ENCODE measurements at places on chromosomes 3 and 15.

DNA sequence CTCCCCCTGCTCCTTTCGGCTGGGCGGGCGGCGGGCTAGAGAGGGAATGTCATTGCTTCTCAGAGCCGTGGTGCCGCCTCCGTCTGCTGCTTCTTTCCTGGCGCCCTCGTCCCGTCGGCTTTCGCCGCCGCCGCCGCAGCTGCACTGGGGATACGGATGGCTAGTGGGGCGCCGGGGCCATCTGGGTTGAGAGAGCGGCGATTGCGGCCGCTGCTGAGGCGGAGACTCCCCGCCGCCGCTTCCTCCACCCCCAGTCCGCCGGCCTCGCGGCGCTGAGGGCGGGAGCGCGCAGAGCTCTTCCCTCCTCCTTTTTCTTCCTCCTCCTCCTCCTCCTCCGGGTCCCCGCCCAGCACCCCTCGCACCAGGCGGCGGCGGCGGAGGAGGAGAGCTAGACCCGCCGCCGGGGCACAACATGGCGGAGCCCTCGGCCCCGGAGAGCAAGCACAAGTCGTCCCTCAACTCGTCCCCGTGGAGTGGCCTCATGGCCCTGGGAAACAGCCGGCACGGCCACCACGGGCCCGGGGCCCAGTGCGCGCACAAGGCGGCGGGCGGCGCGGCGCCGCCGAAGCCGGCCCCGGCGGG is at the start of gene STT3B:
Gene STT3B, plus strand, starts transcription at position 339 of the 582 bp plus-strand sequence. Its CDS starts 74 bp downstream, at position 413.
- DNase-seq, result no peak

DNA sequence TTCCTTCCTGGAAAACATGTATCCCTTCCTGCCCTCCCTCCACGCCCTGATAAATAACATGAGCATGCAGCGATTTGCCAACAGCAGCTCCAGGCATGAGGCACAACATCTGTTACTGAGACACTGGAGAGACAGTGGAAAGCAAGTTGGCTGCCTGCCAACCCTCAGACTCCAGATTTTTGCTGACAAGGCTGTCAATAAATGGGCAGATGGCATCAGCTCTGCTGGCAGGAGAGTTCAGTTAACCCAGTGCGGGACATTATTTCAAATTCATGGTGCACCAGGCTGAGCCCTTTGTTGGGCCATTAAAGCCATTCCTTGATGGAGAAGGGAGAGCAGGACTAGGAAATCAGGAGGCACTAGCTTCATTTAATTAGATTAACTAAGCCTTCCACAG is 293.3 kb downstream of the MEX3B start:
- DNase-seq, result peak; percentile 84

DNA sequence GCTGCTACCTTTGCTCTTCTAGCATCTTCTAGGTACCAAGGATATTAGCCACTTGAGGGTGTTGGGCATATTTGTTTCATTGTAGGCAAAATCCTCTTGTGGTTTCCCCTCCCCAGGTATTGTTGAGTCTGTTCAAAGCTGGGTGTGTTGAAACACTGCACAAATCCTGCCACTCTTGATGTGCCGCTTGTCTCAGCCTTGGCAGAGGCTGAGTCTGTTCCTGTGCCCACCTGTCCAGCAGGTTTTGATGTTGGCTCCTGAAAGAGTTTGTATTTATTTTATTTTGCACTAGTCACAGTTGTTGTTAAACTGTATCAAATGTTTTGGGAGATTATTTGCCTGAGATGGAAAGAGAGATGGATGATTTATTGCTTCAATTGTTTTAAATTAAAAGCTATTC is 136.2 kb downstream of the USP13 start:
- no peak for DNase-seq

DNA sequence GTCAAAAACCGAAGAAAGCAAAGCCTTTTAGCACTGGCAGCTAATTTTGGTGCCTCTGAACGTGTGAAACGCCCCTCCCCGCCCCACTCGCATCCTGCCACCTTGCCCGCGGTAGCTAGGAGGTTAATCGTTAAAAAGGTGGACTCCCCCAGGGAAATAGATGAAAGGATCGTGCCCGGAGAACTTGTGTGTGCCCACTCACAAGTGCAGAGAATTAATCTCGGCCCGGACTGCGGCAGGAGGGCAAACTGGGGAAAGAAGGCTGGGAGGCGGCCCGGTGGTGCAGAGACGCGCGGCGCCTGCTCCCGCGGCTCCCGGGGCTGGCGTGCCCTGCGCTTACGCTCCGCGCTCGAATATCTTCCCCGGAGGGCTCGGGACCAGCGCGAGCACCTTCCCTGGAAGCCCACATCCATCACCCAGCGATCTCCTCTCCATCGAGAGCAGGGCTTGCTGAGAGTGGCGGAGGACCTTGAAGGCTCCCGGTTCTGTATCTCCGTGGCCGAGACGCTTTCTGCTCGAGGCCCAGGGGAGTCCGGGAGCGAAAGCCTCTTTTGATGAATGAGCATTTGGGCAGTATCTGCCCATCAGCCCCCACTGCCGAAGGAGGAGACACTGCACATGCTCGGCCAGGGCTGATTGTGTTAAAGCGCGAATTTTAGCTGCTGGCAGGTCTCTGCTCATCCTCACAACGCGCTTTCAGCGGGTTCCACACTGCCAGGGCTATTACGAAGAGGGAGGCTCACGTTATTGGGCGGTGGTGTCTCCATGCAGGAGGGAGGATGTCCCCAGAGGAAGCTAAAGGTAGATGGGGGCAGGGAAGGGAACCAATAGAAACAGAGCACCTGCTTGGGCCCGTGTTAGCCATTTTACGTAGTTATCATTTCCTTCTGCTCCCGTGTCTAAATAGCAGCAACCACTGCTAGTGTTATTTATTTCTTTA is 1.3 kb upstream of the SPTSSB start:
- DNase-seq, result peak; percentile 17

GRCh38 chr3:42852441-42852840 is 23.2 kb downstream of the CYP8B1 start:
- DNase-seq, result no peak

DNA sequence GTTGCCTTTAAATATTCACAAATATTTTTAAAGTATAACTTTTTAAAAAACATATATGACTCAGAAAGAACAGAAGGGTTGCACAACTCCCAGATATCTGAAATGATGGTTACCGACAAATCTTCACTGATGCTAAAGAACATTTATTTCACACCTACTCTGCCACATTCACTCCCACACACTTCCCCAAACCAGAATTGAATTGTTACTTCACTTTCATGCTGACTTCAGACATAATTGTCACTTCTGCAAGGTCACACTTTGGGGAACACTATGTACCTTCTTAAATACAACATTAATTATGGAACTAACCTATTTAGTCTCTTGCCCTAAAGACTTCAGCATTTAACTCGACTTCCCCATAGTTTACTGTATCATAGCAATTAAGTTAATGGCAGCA is 795.1 kb downstream of the FHIT start:
- DNase-seq, result no peak

GRCh38 chr3:132788301-132788671 is 66.1 kb upstream of the NPHP3 start:
- no peak for DNase-seq

GRCh38 chr3:15052335-15053242 is 12.5 kb downstream of the MRPS25 start:
- no peak for DNase-seq

DNA sequence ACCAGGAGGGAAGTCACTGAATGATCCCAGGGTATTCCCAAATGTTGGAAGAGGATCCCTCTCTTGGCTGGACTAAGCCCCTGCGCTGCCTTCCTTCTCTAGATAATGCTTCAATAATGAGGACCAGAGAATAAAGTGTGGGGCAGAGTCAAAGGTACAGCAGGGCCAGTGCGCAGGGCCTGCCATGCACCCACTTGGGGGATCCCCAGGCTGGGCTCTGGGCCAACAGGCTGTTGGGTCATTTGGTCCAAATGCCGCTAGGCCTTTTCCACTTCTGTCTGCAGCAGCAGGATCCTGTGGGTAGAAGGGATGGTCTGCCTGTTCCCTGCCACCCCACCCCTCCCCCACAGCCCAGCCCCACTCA is 5.7 kb upstream of the CLK3 start:
- no peak for DNase-seq

- DNase-seq, result peak; percentile 20
Measured at GRCh38 chr3:141849056-141849815, 27.2 kb upstream of the ATP1B3 start.

DNA sequence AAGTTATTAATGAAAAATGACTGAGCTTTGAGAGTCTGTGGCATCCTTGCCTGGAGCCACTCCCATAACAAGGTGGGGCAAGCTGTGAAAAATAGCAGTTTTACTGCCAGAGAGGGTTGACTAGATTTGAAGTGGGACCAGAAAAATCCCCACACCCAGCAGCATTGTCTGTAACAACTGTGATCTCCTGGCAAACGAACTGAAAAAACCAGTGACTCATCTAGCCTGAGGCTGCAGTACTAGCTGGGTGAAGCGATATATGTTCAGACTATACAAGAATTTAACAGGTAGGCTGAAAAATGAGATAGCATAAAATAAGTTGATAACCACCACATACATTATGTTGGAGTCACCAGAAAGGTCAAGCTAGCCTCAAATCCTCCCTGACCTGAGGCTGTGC is 64.0 kb downstream of the DPH6 start:
- no peak for DNase-seq

DNA sequence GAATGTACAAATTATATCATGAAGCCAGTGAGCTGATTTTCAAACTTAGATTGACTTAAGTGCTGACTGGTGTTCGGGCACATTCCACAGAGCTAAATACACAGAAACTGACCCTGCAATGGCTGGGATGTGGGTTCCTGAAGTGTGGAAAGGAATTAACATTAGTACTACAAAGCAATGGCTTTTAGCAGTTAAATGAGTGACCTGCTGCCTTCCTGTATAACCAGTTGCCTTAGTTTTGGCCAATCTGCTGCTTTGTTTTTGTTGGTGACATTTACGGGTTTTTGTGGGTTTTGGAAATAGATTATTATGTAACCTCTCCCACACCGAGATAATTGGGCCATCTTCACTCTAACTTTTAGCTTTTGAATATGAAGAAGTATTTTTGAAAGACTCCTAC is 2.4 kb upstream of the SKIC8 start:
- DNase-seq, result no peak

Data from WERI-Rb-1 (cell line).